ENCODE measurements at places on chromosomes 4 and X. TPM values are rescaled to one million over a fixed set of nuclear protein-coding genes. Genes with fewer than 3 reads are reported as not detected.

DNA sequence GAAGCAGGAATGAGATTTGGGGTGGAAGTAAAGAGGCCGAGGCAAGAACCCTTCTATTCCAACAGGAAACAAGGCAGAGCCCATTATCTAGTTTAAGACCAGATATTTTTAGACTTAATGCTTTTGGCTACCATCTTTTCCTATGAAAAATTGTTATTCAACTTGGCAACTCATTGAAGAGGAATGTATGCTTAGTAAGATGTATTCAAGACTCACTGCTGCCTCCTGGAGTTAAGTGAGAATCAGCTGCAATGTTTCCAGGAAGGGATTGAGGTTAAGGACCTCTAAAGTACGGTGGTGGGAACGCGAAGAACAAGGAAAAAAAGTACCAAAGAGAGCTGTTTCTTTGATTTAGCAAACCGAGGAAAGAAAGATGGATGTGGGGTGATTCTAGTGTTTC, 89.1 kb downstream of the RAPGEF2 start:
- no peak for DNase-seq
- H3K4me3 ChIP-seq, result no peak overlapping the region
- no peaks in the 10 kb centered on the region for H3K36me3 ChIP-seq
- H3K4me1 ChIP-seq, result no peaks in the 10 kb centered on the region

GRCh38 chr4:55965585-55965984, 16.8 kb downstream of the CEP135 start:
- H3K4me3 ChIP-seq, result no peak overlapping the region
- H3K27ac ChIP-seq, result no peak overlapping the region
- H3K27me3 ChIP-seq, result no peaks in the 10 kb centered on the region
- DNase-seq, result no peak
- peaks cover 11% of the 10 kb centered on the region for H3K36me3 ChIP-seq

Gene PITX2
- total RNA-seq, result not detected

DNA sequence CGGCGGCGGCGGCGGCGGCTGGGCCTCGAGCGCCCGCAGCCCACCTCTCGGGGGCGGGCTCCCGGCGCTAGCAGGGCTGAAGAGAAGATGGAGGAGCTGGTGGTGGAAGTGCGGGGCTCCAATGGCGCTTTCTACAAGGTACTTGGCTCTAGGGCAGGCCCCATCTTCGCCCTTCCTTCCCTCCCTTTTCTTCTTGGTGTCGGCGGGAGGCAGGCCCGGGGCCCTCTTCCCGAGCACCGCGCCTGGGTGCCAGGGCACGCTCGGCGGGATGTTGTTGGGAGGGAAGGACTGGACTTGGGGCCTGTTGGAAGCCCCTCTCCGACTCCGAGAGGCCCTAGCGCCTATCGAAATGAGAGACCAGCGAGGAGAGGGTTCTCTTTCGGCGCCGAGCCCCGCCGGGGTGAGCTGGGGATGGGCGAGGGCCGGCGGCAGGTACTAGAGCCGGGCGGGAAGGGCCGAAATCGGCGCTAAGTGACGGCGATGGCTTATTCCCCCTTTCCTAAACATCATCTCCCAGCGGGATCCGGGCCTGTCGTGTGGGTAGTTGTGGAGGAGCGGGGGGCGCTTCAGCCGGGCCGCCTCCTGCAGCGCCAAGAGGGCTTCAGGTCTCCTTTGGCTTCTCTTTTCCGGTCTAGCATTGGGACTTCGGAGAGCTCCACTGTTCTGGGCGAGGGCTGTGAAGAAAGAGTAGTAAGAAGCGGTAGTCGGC, 528 bp downstream of the FMR1 start:
- no peaks in the 10 kb centered on the region for H3K27me3 ChIP-seq
- no peaks in the 10 kb centered on the region for H3K36me3 ChIP-seq
- peak overlapping the region; percentile 87 for H3K27ac ChIP-seq
- no peak for DNase-seq
- peaks cover 29% of the 10 kb centered on the region for H3K4me1 ChIP-seq
- peak overlapping the region; percentile 90 for H3K4me3 ChIP-seq

DNA sequence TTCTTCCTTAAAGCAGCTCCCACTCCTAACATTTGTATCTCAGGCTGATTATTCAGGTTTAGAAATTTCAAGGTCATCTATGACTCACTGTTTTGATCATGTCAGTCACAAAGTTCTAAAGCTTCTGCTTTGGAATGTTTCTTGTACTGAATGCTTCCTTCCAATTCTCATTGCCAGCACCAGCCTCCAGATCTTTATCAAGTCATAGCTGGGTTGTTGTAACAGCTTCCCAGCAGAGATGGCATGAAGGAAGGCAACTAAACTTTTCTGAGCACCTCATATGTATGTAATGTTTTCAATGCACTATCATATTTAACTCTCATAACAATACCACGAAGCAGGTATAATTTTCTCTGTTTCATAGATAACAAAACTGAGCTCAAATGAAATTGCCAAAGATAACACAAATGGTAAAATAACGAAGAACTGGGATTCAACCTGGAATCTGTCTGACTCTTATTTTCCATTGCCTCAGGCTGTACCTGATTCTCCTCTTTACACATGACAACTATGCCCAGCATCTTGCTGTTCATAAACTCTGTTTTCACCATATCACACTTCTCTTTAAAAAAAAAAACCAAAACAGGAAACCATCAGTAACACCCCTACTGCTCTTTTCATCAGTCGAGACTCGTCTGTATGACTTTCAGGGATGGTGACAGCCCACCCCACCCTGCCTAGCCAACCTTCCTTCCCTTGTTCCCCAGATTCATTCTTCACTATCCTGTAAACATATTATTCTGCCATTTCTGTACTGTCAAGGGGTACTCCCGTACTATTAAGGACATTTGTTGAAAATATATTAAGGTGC, 13.4 kb downstream of the TRPC3 start:
- no peaks in the 10 kb centered on the region for H3K36me3 ChIP-seq
- H3K27ac ChIP-seq, result no peak overlapping the region
- no peaks in the 10 kb centered on the region for H3K4me1 ChIP-seq
- no peak overlapping the region for H3K4me3 ChIP-seq
- no peak for DNase-seq

DNA sequence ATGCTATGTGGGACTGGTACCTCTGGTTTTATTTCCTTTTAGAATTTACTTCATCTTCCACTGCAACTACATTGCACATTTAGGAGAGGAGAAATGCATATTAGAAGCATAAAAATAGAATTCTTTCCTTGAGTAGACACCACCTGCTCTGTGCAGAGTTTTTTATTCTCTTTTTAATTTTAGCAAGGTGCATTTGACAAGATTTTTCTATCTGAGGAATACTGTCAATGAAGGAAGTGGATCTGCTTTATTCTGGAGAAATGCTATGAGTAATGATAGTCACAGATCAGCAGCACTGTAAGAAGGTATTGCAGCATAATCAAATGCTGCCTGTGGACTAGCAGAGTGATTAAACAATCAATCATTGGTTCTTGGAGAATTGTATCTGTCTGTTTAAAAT, 1038.3 kb downstream of the RAPGEF2 start:
- no peak for DNase-seq
- H3K4me1 ChIP-seq, result no peaks in the 10 kb centered on the region

All from B cell (primary cell).